NCI-H524 (cell line): ENCODE measurements at places on chromosomes 1 and 21.

DNA sequence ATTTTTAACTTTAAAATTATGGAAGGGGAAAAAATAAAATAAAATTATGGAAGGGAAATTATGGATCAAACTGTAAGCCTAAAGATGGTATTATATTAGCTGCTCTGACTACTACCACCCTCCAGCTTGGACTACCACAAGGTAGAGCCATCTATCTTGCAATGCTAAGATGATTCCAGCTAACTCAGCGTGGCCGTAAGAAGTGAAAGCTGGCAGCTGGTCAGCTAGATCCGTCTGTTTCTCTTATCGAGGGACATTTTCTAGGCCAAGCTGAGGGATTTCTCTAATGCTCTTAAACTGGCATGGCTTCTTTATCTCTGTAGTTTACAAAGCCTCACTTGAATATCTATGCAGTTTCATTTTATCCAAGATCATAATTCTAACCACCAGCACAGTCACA lies 31.5 kb downstream of the LYST start:
- peak; percentile 12 for DNase-seq

DNA sequence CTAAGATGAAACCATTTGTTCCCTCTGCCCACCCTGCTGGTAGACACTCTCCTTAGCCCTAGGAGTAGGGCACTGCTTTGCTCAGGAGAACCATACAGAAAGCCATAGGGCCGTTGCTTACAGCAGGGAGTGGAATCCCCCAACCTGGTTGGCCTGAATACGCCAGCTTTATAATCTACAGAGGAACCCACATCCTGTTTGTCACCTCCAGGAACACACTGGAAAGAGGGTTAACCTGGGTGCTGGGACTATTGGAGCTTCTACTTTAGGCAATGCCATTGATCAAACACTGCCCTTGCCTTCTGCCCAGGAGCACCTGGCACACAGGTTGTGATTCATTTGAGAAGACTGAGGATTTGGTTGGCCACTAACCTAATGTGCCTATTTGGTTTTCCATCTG lies 124.8 kb downstream of the TNR start:
- no peak for DNase-seq

GRCh38 chr21:17467392-17467791 lies 45.5 kb upstream of the CXADR start:
- no peak for DNase-seq

GRCh38 chr1:91727763-91728162 lies 158.2 kb downstream of the TGFBR3 start:
- DNase-seq = no peak

- DNase-seq = peak; percentile 76
Measured at GRCh38 chr1:89821322-89822108, 683 bp downstream of the LRRC8D start.

GRCh38 chr1:18217398-18218043 lies 109.9 kb downstream of the IGSF21 start:
- DNase-seq = peak; percentile 63

DNA sequence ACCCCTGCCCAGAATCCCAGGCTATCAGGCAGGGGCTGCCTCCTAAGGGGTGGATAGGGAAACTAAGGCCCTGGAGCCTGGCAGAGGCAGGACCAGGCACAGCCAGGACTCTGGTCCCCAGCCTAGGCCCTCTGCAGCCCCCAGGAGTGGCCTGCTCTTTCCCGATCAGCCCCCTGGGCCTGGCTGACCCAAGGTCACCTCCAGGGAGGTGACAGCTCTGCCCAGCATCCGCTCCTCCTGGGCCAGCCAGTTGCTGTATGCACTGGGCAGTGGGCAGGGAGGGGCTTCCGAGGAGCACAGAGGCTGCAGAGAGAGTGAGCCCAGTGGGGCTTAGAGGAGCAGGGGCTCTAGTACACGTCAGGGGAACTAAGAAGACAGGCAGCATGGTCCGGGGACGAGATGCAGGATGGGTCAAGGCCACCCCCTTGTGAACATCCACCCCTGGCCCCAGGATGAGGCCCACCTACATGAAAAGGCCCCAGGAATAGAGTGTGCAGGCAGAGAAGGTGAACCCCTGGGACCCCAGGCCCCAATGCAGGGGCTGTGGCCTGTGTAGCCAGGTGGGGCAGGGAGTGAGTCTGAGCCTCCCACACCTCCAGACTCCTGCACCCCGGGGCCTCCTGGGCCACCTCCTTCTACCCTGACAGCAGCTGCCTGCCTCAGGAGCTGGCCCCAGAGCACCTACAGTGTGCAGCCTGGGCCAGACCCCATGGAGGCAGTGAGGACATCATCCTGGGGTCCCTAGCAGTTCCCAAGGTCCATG lies 32.8 kb downstream of the WNT9A start:
- no peak for DNase-seq

GRCh38 chr1:227778401-227778947 lies 37.0 kb upstream of the PRSS38 start:
- DNase-seq = peak; percentile 33

- DNase-seq = no peak
Measured at GRCh38 chr1:162982364-162982763, 86.8 kb upstream of the RGS4 start.

DNA sequence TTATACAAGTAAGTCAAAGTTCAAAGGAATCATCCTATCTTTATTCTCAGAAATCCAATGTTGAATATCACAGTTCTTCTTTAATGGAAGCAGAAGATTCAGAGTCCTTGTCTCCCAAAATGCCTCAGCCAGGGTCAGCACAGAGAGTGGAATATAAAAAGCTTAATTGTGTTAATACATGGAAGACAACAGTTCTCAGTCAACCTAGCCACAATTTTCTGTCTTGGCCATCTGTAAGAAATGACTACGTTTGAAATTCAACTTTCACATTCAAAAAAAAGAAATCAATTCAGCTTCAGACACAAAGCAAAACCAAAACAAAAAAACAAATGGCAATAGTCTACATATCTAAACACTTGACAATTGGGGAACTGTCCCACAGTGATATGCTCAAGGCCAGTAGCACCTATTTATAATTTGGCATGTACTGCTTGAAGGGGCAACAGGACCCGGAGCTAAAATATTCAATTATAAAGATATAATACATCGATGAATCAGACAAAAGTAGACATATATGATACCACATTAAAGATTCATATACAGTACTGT lies 27.3 kb upstream of the GLIS1 start:
- no peak for DNase-seq

DNA sequence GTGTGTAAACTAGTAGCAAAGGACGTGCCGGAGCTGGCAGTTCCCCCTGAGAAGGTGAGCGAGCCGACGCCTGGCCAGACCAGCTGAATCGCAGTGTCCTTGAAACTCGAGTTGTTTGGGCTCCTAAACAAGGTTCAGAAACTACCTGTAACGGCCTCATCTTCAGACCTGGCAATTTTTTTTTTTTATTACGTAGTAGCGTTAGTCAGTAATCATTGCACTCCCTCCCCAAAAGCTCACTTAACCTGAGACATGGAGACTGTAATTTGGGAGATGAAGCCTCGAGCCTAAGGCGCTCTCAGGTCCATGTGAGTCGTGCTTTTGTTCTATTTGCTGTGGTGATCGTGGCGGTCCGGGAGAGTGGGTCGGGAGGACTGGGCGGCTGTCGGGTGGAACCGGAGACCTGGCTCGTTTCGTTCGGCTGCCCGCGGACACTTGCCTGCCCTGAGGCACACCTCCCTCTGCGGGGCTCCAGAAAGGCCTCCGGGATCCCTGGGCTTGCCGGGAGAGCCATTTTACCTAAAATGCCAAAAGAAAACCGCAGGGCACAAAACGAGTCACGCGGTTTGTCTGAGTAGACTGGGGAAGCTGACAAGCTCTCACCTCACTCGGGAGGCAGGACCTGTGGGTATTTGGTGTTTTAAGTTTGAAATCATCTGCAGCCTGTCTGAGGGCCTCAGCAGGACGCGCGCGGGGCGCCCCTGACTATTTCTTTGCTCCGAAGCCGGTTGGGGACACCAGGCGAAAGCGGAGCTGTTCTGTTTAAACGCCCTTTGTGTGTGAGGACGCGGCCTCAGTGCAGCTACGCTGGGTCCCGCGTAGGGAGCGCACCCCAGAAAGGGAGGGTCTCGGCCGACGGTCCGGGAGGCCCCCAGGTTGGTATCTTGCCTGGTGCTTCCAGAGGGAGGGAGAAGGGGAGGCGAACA lies 722 bp downstream of the LHX8 start:
- peak; percentile 20 for DNase-seq

GRCh38 chr1:53373246-53373645 lies 45.4 kb upstream of the LRP8 start:
- DNase-seq = no peak

DNA sequence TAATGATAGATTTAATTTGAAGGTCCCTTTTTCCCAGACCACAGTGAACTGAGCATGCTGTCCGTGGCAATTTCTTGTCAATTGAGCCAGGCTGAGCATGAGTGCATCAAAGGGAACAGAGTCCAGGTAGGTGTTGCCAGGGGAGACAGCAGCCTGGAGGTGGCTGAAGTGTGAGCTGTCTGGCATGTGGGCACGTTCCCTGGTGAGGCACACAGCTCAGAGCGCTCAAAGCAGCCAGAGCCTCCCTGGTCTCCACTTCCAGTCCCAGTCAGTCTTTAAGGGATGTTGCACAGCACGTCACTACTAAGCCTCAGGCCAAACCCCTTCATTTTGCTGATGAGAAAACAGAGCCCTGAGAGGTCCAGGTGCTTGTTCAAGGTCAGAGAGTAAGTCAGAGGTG lies 251.4 kb downstream of the MATN1 start:
- no peak for DNase-seq
